ENCODE measurements at places on chromosomes 2 and 18.
A peak's percentile ranks its signal among the peaks of the same experiment; 100 is the strongest.

DNA sequence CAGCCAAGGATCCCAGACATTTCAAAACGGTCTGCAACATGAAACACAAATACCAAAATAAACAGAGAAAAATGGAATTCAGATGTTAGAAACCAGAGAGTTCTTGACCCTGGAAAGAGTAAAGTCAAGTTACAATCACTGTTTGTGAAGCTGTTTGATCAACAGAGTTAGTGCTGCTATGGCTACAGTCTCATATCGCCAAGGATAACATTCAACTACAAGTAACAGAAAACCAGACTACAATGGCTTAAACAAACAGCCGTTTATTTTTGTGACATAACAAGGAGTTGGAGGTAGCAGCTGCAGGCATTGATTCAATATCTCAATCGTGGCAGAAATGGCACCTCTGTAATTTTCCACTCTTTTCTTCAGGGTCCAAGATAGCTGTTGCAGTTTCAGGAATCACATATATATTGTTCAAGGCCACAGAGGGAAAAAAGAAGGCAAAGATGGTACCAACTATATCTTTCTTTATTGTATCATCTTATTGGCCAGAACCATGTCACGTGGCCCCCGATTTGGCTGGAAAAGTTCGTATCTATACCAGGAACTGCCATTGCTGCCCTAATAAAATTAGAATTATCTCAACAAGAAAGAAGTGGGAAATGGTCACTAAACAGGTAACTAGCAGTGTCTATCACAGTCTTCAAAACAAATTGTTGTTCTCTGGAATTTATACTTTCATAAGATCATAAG lies 17.7 kb upstream of the HNRNPLL start:
- DNase-seq = peak; percentile 61

DNA sequence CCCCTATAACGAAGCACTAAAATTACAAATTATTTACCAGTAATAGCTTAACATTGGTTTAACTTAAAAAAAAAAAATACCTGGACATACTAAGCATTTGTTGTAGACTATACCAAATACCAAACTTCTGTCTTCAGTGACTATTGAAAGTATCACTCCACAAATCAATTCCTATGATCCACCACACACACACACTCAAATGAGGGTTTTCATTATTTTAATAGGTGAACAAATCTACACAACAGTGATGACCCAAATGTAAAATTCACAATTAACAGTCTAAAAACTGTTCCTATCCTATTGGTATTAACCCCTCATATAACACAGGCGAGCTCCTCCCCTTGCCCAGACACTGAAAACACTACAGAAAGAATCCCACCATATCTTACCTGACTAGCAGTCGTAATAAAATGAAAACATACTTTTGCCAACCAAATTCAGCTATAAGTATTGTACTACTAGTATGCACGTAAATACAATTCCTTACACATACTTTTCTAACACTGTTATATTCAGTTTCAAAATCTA lies 2.5 kb downstream of the SP3 start:
- no peak for DNase-seq

DNA sequence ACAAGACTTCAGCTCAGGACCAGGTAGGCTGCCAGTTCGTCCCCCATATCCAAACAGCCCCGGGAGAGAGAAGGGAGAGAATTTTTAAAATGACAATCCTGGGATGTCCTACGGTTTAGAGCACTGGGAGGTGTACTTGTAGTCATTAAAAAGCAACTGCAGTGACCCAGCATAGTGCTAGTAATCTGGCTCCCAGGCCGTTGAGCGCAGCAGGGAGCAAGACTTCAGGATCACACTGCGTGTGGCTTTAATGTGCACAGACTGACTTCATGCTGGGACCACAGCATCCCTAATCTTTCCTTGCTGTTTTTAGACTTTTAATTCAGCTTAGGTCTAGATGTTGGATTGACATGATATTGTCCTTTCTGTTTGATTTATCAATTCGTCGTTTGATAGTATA lies 219.3 kb upstream of the FOSL2 start:
- no peak for DNase-seq

DNA sequence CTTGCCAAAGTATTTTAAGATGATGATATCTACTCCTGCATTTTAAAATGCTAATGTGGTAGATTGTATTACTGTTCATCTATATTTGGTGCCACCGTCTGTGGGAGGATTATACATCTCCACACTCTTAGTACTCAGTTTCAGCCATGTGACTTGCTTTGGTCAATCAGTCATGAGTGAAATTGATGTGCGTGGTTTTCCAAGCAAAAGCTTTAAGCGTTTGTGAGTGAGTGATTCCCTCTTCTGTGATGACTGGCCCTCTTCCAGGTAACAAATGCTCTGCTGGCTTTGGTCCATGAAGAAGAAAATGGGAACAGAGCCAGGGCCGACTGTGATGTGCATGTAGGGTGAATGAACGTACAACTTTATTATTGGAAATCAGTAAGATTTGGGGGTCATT lies 330.4 kb downstream of the LPIN1 start:
- peak; percentile 54 for DNase-seq

DNA sequence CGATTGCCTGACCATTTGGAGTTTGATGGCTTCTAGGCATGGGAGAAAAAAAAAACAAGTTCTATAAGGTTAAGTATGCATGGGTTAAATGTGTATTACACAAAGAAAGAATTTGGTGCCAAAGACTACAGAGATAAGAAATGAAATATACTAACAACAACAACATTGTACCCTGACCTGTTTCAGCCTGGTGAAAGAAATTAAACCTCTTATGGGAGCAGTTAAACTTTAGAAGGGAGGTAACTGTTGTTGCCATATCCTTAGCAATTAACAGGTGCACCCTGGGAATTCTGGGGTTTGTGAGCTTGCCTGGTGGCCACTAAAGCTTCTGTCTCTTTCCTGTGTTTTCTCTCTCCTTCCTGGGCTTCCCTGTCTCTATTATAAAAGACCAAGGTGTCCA lies 6.5 kb upstream of the IFIH1 start:
- no peak for DNase-seq

DNA sequence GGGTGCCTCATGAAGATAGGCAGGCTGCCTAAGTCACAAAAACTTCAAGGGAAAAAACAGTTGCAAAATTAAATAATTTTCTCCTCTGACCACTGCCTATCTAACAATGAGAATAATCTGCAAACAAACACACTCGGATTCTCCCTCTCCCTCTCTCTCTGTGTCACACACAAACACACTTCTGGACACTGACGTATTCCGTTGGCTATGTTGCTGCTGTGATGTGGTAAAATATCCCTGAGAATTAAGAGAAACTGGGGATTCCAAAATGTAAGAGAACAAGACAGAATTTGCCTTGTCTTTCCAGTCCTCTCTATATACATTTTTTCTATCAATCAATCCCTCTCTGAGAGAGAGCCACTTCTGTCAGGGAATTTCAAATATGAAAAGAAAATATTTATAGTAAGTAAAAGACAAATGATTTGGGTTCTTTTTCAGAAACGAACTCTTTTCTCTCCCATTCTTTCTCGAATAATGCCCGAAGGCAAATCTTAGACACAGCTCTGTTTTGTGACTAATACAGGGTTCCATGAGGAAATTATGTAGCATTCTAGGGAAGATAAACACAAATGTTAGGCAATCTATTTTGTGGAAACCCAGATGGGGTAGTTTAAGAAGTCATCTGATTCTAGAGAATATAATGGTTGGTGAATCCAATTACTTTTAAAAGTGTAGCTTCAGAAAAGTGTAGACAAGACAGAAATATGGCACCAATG lies 310.3 kb upstream of the CYP26B1 start:
- peak; percentile 76 for DNase-seq

GRCh38 chr2:239249776-239250175 lies 151.0 kb downstream of the HDAC4 start:
- no peak for DNase-seq

GRCh38 chr2:187782301-187782700 lies 228.1 kb upstream of the TFPI start:
- no peak for DNase-seq

GRCh38 chr18:27964811-27965210 lies 212.1 kb downstream of the CDH2 start:
- DNase-seq = peak; percentile 65

- DNase-seq = no peak
These were observed 122.7 kb downstream of the VAPA start for GRCh38 chr18:10036479-10036878.

DNA sequence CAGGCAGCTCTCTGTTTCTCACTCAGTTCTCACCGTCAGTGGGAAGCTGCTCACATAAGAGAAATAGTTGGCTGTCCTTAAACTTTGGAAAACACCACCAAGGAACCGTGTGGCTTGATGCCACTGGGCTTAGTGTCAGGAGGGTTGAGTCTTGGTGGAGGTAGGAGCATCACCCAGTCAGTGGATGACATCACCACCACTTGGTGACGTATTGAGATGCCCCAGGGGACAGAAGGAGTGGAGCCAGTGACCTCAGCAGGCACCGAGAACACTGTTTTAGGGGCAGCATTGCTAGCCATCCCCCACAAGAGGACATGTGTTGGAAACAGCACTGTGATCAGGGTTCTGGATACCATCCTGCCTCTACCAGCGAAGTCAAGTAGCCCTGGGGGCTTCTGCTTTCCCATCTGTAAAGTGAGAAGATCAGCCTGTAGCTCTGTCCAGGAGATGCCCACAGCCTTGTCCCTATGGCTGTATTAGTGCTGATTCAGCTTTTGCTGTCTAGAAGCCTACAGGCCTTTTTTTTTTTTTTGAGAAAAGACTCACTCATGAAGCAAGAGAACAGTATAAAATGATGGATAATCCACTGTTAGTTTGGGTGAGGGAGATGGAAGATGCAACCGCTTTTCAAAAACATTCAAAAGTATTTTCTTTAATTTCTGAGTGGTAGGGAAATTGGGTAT lies 66.2 kb downstream of the TSN start:
- no peak for DNase-seq

- DNase-seq = peak; percentile 33
These were observed 65.7 kb downstream of the RRM2 start for GRCh38 chr2:10188211-10188610.

- DNase-seq = no peak
These were observed 19.4 kb downstream of the TOGARAM2 start for GRCh38 chr2:29000481-29000880.

- peak; percentile 31 for DNase-seq
These were observed 13.5 kb downstream of the CCDC141 start for GRCh38 chr2:179036353-179036905.

DNA sequence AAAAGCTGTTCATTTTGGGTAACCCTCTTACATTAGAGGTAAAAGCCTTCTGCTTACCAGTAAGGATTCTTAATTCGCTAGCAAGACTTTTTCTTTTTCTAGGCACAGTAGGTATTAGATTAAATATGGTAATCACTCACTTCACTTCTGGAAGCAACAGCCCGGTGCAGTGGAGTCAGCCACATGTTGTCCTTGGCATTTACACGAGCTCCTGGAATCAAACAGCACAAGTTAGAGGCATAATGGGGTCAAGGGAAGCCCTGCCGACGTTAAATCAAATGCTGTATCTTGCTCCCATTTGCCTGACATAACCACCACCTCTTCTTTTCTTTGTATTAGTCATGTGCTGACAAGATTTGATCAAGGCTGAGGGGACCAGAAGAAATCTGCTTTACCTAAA lies 174.1 kb downstream of the ANKRD44 start:
- DNase-seq = no peak

- DNase-seq = no peak
These were observed 32.3 kb downstream of the RALBP1 start for GRCh38 chr18:9507565-9508088.
